ENCODE measurements at places on chromosomes 2 and 18.

- no peak for DNase-seq
These were observed 23.5 kb downstream of the EMX1 start for GRCh38 chr2:72940786-72941185.

- peak; percentile 55 for DNase-seq
These were observed 41.5 kb upstream of the CAB39 start for GRCh38 chr2:230671117-230671516.

DNA sequence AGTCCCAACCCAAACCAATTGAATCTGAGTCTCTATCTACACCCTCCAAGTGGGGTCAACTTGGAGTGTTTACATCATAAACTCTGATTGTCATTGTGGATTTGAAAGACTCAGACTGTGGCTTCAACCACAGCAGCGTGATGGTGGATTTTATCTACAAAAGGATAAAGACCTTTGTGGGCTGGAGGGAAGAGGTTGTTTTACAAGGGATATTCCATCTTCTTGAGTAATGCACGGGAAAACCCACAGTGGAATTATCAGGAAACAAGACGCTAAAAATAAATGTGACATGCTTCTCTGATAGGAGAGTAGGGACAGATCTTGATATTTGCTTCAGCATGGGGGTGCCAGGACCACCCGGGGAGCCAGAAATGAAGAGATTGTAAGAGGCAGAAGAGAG is 93.5 kb downstream of the LPIN1 start:
- DNase-seq: no peak

- no peak for DNase-seq
These were observed 34.4 kb downstream of the ZFP36L2 start for GRCh38 chr2:43191947-43192516.

GRCh38 chr2:27742571-27742970 is 28.9 kb upstream of the MRPL33 start:
- no peak for DNase-seq

- DNase-seq: no peak
These were observed 94.8 kb upstream of the LTBP1 start for GRCh38 chr2:32851777-32852439.

DNA sequence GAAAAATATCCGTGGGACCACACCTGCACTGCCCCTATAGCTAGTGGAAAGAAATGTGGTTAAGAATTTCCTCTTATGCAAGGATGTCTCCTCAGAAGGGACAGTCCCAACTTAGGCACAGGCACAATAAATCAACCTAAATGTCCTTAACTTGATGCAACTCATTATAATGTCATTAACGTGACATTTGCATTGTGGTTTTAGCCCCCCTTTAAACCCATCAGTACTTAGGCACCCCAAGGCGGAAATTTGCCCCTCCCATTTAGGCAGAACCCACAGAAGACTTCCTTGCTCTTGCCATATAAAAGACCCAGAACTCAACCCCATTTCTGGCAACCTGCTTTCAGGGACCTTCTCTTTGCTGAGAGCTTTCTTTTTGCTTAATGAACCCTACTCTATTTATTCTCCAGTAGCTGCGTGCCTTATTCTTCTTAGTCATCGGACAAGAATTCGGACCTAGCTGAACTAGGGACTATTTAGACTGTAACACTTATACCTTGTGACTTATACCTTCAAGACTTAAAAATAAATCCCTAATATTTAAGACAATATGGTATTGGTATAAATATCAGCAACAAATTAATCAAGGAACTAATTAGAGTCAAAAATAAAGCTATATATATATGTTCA is 1281.6 kb upstream of the TMEFF2 start:
- DNase-seq: no peak

GRCh38 chr2:37201208-37201607 is 4.9 kb downstream of the CEBPZOS start:
- no peak for DNase-seq

DNA sequence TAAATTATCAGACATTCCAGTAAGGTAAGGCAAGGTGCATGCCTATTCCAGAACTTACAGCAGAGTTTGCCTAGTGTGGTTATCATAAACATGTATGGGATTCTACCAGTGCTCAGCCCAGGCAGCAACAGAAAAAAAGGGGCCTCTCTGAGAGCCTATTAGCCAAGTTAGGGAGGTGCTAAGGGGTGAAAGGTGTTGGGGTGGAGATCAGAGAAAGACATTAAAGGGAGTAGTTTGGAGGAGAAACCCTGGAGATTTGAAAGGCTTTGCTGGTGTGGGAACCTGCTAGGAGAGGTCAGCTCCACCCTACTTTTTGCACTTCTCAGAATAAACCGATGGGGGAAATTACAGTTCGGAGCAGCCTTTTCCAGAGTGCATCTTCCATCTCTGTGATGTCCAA is 2.9 kb downstream of the ARPC2 start:
- DNase-seq: no peak

GRCh38 chr2:48532174-48532573 is 2.2 kb downstream of the STON1 start:
- no peak for DNase-seq

GRCh38 chr2:169141713-169142352 is 72.5 kb downstream of the DHRS9 start:
- DNase-seq: peak; percentile 54

- DNase-seq: no peak
These were observed 20.1 kb downstream of the BCL11A start for GRCh38 chr2:60533101-60534051.

- no peak for DNase-seq
These were observed 303.4 kb upstream of the NRXN1 start for GRCh38 chr2:51335087-51336058.

- no peak for DNase-seq
These were observed 139.2 kb upstream of the PXDN start for GRCh38 chr2:1883476-1883875.

DNA sequence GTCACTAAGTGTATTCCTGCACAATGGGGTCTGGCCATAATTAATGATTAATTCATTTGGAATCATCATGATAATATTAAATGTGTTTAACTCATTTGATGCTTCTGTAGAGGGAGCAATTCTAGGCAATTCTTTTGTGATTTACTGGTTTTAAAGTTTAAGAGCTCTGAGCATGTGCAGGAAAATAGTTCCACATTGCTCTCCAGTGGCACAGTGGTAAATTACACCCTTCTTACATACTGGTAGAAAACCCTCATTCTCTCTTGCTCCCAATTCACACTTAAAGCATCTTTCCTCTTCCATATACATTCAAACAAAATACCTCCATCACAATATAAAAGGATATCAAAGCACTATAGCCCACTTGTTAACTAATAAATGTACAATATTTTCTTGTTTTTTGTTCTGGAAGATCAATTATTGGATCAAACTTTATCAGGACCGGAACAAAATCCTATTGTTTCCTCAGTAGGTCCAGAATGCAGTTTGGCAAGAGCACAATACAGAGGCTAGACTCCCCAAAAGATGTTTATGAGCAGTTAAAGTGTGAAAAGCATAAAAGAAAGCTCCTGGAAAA is 844.3 kb downstream of the MBD2 start:
- no peak for DNase-seq

- DNase-seq: no peak
These were observed 150.1 kb upstream of the CCDC150 start for GRCh38 chr2:196489371-196489770.

Measured in WERI-Rb-1 (cell line).